Activated CD4-positive, alpha-beta T cell treated with anti-CD3 and anti-CD28 coated beads, Interleukin-10, Interleukin-2, amounts not matched to agents 100 ng/mL and 50 ng/mL, durations not matched to agents 16 hours and 8 hours (primary cell): ENCODE measurements at places on chromosomes 3 and 15.
A peak's percentile ranks its signal among the peaks of the same experiment; 100 is the strongest.

DNA sequence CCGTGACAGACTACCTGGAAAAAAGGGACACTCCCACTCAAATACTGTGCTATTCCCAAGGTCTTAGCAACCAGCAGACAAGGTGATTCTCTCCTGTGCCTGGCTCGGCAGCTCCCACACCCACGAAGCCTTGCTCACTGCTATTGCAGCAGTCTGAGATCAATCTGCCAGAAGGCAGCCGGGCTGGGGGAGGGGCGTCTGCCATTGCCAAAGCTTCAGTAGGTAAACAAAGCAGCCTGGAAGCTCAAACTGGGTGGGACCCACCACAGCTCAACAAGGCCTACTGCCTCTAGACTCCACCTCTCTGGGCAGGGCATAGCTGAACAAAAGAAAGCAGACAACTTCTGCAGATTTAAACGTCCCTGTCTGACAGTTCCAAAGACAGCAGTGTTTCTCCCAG is 128.4 kb upstream of the SETMAR start:
- DNase-seq: no peak

- no peak for DNase-seq
Observed at GRCh38 chr15:61172325-61172724, 56.8 kb downstream of the RORA start.

DNA sequence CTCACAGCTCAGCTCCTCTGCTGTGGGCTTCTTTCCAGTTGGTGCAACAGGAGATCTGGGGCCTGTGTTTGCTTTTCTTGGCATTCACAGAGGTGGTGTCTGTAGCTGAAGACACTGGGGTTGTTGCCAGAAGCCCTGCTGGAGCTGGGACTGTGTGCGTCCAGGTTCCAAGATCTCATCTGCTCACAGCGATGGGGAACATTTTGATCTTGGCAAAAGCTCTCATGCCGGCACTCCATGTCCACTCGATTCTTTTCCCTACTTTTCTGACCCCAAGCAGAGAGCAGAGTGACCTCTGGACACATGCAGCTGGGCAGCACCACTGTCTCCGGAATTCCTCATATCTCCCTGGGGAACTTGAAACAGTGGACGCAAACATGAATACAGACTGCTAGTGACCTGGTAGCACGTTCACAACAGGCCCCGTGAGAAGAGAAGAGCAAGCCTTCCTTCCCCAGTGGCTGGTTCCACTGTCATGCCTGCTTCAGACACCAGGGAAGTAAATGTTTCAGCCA is 36.1 kb upstream of the MECOM start:
- DNase-seq: no peak

DNA sequence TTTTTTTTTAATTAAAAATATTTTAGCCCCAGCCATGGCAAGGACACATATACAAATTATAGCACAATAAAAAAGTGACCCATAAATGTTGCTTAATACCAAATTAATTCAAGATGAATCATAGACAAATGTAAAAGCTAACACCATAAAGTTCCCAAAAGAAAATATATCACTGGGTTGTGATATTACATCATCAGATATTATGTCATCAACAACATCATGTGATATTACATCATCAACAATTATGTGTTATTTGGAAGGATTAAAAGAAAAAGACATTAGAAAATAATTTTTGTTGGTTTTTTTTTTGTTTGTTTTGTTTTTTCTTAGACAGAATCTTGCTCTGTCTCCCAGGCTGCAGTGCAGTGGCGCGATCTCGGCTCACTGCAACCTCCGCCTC is 34.5 kb upstream of the ABHD10 start:
- no peak for DNase-seq

DNA sequence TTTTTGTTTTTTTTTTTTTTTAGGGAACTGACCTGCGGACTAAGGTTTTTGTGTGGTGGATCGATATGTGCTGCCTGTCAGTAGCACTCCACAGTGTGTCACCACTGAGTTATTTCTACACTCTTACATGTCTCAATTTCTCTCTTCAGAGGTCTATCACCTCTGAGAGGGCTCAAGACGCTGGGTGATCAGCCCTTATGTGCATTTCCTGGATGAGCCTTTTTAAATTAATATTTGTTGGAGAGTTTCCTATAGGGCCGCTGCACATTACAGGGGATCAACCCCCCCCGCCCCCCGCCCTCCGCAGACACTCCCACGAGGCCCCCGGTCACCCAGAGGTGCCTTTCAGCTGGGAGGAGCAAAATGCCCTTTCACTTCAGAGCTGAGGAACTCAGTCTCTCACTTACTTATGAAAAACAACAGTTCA is 34.5 kb upstream of the AP4E1 start:
- peak; percentile 18 for DNase-seq

DNA sequence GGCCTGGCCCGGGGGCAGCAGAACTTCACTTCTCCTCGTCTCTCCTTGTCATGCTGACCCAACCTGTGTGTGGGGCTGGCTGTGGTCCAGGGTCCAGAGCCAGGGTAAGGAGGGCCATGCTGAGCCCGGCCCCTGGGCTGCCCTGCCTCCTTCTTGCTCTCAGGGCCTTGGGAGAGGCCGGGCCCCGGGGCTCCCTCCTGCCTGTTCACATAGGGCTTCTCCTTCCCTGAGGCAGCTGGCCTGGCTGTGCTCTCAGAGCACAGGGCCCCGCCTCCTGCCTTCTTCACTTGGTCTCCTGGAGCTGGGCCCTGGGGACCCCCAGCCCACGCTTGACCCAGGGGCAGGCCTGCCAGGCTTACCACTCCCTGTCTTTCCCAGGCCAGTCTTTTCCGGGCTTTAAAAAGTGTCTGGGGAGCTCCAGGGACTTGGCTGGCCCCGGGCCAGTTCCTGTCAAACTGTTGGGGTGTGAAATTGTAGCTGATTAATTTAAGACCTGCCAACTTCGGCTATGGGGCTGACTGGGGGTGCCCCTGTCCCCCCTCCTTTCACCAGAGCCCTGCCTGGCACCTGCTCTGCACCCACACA is 11.8 kb downstream of the PLXNA1 start:
- no peak for DNase-seq

DNA sequence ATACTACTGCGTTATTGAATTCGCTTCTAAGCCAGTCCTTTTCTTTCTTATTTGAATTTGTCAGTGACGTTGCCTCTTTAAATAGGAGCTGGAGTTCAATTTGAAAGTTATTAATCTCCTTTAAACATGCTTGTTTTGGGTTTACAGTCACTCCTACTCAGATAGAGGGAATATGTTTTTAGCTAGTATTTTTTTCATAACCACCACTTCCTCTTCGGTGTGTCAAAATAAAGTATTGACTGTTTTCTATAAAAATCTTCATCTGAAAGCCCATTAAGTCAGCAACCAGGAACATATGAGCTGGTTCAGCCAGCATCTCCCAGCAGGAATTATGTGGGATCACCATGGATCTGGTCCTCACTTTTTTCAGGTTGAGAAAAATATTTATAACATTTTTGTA is 772.9 kb downstream of the DIPK2A start:
- no peak for DNase-seq

DNA sequence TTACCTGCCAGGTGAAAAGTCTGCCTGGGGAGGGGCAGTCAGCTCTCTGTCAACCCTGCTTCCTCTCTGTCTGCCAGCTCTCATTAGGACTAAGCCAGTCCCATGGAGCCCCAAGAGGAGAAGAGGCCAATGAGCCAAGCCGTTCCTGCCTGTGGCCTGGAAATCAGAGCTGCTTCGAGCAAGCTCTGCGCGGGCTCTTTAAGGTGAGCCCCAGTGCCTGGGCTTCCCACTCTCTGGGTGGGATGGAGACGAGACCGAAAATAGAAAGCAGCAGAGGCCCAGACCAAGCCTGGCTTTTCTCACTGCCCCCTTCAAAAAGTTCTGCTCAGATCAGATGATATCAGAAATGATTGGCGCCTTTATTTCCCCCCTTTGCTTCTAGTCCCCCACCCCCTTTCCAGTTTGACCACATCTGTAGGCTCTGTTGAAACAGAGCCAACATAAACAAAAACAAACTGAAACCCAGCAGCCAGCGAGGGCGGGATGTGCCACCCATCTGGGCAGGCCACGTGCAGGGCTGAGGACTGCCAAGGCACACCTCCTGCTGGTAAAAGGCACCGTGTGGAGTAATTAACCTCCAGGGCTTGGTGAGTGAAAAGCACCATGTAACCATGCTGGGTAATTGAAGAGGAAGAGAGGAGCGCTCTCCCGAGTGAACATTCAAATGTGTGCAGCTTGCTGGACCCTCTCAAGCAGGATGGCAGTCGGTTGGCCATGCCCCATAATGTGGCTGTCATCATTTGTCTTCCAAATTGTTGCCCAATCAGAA is 471.0 kb upstream of the PROK2 start:
- DNase-seq: peak; percentile 27

DNA sequence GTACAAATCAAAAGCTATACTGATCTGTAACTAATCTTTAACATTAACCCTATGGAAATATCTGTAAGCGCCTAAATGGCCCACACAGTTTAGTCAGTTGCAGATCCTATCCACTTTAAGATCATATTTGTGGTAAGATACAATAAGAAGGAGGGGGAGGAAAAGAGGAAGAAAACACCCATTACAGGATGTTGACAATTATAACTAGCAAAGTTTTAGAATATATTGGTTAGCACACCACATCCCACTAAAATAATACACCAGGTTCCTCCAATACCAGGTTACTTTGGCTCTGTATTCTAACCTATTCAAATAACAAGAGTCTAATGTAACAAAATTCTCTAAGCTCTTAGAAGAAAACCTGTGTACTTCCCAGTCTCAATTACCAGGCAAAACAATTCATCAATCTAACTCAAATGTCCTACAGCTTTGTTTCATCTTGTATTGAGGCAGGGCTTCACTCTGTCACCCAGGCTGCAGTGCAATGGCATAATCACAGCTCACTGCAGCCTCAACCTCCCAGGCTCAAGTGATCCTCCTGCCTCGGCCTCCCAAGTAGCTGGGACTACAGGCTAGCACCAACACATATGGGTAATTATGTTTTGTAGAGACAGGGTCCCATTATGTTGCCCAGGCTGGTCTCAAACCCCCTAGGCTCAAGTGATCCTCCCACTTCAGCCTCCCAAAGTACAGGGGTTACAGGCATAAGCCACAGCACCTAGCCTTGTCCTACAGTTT is 4.2 kb downstream of the SLC4A7 start:
- DNase-seq: peak; percentile 16

DNA sequence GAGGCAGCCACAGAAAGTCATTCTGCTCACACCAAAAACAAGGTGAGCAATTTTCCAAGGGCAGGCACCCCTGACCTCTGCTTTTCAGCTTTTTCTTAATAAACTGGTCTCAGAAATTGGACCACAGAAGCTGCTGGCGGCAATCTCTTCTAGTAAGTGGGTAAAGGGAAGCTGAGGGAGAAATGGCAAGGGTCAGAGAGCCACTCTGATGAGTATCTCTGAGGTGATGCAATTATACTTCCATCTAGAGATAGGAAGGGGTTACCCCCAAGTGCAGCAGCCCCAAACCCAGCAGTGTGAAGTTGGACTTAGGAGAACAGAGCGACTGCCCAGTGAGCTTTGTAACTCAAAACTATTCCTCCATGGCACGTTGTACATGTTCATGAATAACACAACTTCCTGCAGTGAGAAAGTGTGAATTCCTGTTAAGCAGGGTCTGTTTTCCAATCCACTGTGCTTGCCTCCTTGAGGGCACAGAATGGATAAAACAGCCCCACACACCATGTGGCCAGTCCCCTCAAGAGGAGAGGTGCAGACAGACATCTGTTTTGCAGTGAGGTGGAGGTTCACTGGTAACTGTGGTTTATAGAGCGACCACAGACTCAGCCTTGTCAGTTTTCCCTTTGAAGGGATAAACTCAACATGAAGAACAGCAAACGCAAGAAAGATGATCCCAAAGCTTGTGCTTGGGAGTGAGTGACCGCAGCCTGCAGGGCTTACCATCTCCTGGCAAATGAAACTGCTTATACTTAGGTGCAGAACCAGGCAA is 683.4 kb upstream of the CFAP20DC start:
- no peak for DNase-seq

DNA sequence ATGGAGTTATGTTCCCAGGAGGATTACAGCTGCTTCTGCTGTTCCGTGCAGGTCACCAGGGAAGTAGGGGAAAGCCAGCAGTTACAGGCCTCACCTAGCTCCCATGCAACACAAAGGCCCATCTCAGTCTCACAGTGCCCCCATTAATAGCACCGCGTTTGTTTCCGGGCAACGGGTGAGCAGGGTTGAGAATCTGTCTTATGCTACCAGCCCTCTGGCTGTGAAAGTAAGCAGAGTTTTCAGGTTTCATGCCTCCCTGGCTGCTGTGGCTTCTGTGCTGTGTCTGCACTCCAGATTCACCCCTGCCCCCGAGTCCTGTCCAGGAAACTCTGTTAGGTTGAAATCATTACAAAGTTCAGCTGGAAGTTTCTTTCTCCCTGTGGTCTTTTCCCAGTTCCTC is 254.4 kb upstream of the GPR149 start:
- no peak for DNase-seq

GRCh38 chr15:88636654-88637053 is 2.2 kb upstream of the ISG20 start:
- DNase-seq: no peak

- no peak for DNase-seq
Observed at GRCh38 chr3:73212683-73213082, 151.2 kb downstream of the EBLN2 start.

DNA sequence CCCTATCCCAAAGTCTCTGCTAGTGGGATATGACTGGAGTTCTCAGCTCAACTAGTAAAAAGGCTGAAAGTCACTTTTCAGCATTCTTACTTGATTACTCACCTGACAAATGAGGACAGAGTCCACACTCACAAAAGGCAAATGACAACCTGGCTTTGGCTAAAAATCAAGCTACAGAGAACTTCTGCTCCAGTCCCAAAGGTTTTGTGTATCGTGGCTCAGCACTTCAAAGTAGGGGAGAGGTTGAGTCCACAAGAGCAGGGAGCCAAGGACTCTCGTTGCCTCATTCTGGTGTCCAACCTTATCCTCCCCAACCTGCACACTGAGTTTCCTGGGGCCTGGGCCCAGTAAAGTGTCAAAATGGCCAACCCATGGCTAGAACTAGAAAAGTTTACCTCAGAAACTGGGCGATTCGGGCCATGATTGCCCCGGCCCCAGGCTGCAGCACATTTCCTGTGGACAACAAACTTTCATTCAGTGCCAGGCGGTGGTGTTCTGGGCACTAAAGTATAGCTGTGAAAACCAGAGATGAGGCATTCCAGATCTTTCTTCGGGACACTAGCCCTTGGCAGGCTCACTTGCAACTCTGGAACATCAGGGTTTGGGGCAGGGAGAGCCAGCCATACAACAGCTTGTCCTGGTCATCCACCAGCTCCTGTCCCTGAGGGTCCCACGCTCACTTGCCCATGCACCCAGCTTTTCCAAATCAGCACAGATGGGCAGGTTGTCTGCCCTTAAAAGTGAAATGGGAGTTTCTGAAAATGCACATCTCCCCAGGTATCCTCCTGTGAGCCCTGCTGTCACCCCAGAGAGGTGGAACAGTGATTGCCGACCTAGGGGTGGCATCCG is 3.1 kb downstream of the ACAA1 start:
- DNase-seq: no peak

GRCh38 chr3:109081746-109082510 is 36.0 kb downstream of the MORC1 start:
- DNase-seq: peak; percentile 46

GRCh38 chr15:68256675-68257450 is 20.7 kb upstream of the FEM1B start:
- DNase-seq: peak; percentile 73

DNA sequence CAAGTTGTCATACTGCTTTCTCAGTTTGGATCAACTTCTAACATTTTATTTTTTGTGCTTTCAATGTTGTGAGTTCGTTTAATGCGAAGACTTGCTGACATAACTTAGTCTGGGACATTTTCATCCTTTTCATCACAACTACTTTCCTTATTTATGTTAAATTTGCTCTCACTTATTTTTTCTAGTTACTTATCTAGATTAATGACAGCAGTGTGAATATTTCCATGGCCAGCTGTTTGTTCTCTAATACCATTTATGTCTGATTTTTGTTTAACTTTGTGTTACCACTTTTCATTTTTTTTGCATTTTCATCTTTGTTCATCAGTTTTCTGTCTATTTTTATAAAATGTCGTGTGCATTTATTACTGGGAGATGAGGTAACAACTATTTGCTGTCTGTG is 6.2 kb downstream of the SLC25A26 start:
- no peak for DNase-seq
